CD4-positive, alpha-beta T cell treated with Interleukin-4 for 1 hour (primary cell): ENCODE measurements at places on chromosomes 16 and 17.

DNA sequence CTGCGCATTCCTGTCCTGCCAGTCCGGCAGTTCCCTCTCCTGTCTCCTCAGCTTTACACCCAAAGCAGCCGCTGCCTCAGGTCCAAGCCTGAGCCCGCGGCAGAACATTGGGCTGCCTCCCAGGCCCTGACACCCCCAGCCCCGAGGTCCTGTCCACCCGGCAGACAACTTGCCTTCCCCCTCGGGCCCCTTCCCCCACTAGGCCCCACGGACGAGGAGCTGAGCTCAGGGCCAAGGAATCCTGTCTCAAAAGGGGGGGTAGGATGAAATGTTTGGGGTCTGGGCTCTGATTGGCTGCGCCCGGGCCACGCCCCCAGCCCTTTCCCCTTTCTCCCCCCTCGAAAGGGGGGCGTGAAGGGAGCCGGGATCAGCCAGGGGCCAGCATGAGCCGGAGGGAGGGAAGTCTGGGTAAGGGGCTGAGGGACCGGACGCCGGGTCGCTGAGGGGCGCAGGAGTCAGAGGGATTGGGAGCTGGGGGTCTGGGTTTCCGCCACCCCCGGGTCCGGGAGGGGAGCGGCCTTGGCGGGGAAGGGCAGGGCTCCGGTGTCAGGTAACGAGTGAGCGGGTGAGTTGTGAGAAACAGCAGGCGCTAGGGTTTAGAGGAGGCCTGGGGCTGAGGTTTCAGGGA lies at the start of gene CTF1:
Gene CTF1, plus strand, starts transcription at position 354 of the 628 bp plus-strand sequence. Its CDS starts 30 bp downstream, at position 384.
- DNase-seq = no peak

GRCh38 chr17:82034371-82035011 lies 3.0 kb downstream of the DCXR start:
- no peak for DNase-seq

DNA sequence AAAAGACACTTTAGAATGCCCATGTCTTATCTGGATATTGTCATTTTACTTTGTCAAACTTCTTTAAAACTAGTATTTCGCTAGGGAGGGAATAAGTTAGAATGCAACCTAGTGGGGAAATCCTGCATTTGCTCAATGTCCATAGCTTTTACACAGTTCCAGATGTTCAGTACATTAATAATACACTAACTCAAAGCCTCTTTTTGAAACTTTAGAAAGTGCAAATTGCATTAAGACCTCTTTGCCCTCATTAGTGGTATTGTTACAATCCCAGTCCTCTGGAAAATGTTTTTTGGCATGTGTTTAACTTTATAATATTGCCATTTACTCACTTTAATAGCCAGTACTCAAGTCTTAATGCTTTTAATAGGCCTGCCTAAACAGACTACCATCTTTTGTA lies 106.8 kb downstream of the BRIP1 start:
- DNase-seq = no peak

DNA sequence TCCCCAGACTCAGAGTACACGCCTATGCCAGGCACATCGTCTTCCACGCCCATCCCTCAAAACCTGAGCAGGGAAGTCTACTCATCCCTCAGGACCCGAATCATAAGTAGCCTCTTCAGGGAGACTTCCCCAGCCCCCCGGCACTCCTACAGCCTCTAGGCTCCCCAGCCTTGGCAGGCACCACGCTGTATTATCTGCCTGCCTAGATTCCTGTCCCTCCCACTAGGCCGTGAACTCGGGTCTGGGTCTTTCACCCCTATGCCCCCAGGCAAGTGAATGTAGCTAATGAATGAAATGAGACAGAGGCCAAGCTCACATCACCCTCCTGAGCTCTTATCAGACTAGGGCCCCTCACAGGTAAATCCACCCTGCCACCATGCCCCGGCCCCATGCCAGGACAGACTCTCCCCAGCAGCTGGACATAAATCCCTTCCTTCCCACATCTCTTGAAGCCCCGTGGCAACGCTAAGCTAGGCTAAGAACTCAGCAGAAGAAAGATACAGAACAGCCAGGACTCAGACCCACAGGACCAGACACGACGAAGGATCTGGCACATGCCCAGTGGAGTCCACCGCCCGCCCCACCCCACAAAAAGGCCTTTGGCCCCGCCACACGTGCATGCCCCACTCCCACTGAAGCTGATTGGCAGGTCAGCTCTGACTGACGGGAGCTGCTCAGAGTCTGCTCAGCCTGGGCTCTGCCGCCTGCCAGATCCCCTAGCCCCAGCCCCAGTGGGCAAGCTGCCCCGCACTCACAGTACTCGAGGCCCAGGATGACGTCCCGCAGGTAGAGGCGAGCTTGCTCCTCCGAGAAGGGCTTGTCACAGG lies 13.0 kb downstream of the CAMKK1 start:
- DNase-seq = no peak

DNA sequence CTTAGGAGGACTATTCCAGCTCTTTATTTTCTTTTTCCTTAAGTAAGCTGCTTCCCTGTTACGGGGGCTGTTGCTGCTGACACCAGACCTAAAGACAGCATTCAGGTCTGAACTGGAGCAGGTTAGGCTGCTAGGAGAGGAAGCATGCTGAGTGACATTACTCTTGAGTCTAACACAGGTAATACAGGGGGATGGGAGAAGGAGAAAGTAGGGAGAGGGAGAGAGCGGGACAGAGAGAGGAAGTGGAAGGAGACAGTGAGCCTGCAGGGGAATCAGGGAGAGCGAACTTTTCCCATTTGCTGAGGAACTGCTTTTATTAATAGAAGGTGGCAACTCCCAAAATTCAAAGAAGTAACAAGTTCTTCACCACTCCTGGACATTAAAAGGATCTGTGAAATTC lies 130.9 kb downstream of the PARN start:
- DNase-seq = no peak

- DNase-seq = no peak
Measured at GRCh38 chr17:12209632-12210191, 189.0 kb downstream of the MAP2K4 start.

- DNase-seq = peak; percentile 16
Measured at GRCh38 chr17:81086789-81087551, 52.0 kb downstream of the BAIAP2 start.

GRCh38 chr17:6491071-6491700 lies 46.9 kb downstream of the PIMREG start:
- DNase-seq = no peak

GRCh38 chr16:71216714-71217113 lies 13.8 kb downstream of the HYDIN start:
- DNase-seq = no peak

DNA sequence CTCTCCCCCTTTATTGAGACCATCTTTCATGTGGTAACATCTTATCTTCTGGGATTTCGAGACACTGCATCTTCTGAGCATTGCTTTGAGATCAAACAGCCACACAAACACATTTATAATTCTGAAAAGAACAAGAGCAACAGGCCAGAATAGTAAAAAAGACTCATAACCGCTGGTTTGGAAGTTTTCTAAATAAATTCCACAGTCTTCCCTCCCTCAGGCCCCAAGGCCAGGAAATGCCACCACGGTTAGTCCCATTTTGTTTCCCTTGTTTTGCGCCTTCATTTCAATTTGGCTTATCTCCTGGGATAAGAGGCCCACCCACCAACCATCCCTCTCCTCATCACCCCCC lies 25.3 kb downstream of the LITAF start:
- DNase-seq = no peak

DNA sequence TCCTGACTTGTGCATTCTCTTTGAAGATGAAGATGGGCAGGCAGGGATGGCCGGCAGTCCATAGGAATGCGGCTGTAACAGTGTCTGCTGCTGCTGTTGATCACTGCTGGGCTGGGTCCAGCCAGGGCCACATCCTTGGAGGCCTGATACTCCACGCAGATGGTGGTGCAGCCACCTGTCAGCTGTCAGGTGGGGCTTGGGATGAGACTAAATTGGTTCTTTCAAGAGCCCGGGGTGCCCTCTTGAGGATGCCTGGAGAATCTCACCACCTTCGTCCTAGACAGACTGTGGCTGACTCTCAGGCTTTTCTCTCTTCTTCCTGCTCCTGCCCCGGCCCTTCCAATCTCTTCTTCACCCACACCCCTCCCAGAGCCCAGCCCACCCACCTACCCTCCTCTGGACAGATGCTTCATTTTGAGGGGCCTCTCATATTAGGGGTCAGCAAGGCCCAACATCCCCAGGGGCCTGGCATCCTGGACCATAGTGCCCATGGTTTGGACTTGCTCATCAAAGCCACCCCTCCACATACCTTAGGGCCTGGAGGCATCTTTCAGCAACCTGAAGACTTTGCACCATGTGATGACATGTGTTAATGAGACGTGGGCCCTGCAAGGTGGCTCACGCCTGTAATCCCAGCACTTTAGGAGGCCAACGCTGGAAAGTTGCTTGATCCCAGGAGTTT lies 19.1 kb downstream of the OSBPL7 start:
- DNase-seq = peak; percentile 60

DNA sequence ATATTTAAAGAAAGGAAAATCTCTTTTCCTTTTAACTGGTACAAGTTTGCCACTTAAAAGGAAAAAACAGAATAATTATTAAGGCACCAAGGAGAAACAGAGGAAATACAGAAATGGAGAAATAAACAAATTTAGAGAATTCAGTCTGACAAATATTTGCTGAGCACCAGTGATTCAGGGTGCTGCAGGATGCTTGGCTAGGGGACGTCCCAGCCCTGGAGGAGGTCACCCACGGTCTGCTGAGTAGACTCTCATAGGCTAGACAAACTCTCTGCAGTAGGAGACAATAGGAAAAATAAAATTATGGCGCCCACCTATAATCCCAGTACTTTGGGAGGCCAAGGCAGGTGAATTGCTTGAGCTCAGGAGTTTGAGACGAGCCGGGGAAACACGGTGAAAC lies 15.9 kb downstream of the C1QTNF1 start:
- DNase-seq = no peak

DNA sequence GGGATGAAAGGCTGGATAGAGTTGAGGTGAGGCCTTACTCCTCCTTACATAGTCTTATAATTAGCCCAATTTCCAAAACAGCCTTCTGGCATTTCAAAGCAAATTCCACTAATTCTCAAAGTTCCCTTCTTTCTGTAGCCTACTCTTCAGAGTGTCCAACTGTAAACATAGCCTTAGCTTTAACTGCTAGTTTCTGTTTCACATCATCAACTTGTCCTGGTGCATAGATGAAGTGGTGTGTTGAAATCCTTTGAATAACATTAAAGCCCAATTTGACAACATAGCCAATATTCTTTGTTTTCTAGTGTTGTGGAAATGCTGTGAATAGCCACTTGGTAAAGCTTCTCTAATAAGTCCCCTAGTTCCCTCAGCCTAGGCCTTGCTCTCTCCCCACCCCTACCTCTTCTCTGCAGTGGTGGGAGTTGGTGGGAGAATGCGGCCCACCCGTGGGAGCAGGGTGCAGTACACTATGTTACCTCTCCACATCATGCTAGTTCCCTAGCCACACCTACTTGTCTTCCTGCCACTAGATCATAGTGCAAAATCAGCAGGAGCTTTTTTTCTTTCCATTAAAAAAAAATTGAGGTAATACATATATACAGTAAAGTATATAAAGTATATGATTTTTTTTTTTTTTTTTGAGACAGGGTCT lies 127.0 kb upstream of the HAS3 start:
- no peak for DNase-seq

DNA sequence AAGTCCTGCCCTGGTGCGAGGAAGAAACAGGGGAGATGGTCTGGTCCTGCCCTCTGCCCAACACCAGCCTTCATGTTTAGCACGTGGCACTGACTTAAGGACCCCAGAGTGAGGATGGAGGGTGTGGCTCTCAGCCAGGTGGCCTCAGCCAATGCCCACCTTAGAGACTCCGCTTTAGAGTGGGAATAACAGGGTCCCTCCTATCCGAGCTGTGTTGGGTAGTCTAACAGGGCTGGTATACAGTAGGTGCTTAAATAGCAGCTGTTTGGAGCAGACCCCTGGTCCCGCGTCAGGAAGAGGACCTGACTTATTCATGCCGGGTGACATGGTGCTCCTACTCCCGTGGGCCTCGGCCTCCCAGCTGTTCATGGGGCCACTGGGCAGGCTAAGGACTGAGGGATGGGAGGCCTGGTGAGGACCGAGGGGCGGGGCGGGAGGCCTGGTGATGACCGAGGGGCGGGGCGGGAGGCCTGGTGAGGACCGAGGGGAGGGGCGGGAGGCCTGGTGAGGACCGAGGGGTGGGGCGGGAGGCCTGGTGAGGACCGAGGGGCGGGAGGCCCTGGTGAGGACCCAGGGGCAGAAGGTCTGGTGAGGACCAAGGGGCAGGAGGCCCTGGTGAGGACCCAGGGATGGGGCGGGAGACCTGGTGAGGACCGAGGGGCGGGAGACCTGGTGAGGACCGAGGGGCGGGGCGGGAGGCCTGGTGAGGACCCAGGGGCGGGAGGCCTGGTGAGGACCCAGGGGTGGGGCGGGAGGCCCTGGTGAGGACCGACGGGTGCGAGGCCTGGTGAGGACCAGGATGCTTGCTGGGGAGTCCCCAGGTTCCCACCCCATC lies 7.6 kb downstream of the ZFPM1 start:
- DNase-seq = no peak

- DNase-seq = no peak
Measured at GRCh38 chr16:11603331-11603750, 16.6 kb upstream of the LITAF start.

GRCh38 chr17:18280766-18281371 lies 20.4 kb downstream of the MIEF2 start:
- DNase-seq = no peak

GRCh38 chr17:81043725-81044427 lies 8.9 kb downstream of the BAIAP2 start:
- DNase-seq = no peak

- no peak for DNase-seq
Measured at GRCh38 chr16:23353440-23353839, 51.3 kb downstream of the SCNN1B start.

DNA sequence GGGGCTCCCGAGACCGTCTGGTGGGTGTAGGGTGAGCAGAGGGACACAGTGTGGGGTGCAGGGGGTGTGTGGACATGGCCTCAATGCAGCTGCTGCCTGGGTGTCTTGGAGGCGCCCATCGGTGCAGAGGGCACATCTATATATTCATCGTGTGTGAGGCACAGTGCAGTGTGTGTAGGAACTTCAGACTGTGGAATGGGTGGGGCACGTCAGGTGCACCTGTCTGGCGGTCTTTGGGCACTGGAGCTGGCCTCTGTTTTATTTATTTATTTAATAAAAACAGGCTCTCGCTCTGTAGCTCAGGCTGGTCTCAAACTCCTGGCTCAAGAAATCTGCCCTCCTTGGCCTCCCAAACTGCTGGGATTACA lies 16.8 kb downstream of the LASP1 start:
- DNase-seq = no peak

DNA sequence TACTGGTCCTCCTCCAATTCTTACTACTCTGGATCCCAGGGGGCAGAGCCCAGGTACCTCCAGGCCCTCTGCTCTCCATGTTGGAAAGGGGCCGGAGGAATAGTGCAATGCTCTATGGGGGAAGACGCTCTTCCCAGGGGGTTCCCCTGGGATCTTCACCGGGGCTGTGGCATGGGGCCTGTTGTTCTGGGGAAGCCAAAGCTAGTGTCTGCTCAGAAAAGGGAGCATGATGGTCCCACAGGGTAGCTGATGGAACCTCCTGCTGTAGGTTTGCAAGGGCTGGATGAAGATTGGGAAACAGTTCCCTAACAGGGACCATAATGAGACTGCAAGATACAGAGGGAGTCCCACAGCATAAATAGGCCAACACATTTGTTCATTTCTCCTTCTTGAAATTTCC lies 114.7 kb downstream of the IRX5 start:
- no peak for DNase-seq

DNA sequence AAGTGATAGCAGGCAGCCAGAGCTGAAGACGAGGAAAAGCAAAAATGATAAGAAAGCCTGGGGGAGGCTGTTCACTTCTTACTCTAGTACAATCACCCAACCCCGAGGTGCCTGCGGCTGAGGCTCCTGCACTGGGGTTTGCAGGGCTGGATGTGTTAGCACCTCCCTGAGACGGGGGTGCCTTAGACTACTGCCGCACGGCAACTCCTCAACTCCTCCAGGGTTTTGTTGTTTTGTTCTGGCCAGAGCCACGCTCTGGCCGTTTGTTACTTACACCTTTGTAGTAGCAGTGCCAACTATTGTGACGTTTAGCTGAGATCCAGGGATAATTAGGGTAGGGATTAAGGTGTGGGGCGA lies 51.5 kb downstream of the LDHD start:
- peak; percentile 28 for DNase-seq
